ENCODE measurements at places on chromosomes 6 and 20.

- no peak for DNase-seq
These were observed 191.3 kb upstream of the DEFB112 start for GRCh38 chr6:50240986-50241385.

GRCh38 chr6:126446248-126446647, 106.3 kb downstream of the CENPW start:
- no peak for DNase-seq

GRCh38 chr6:104526376-104526775, 333.3 kb downstream of the HACE1 start:
- DNase-seq, result no peak

DNA sequence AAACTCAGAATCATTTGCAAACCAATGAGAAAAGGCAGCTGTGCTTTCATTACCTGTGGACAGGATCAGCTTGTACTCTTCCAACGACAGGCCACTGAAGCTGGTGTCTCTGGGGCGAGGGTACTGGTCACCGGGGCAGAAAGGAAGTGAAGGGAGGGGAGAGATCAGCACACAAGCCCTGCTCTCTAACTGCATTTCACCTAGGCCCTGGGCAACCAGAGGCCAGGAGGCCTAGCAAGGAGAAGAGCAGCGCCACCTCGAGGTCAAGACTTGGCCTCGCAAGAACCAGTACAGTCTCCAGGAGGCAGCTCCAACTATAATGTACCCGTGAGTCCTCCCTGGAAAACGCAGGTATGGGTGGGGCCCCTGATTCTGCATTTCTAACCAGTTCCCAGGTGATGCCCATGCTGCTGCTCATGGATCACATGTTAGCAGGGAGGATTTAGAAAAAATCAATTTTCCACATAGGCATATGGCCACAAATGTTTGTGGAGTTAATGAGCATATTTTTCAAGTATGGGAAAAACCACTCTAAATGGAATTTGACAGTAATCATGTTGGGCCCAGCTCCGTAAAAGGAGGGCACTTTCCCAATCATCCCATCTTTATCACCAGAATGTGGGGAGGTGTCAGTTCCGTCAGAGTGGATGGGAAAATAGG, 11.0 kb downstream of the UQCC2 start:
- DNase-seq, result peak; percentile 30

DNA sequence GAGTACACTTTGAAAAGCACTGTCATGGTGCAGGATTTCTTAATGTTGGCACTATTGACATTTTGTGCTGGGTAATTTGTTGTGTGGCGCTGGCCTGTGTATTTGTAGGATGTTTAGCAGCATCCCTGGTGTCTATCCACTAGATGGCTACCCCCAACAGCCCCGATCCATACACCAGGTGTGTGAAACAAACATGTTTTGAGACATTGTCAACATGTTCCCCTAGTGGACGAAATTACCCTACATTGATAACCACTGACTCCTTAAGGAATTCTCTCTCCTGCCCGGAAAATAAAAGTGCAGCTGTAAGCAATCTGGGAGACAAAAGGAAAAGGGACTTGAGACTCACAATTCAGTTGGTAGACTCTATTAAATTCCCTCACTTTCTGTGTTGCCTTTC, 52.6 kb upstream of the TMEM200A start:
- no peak for DNase-seq

DNA sequence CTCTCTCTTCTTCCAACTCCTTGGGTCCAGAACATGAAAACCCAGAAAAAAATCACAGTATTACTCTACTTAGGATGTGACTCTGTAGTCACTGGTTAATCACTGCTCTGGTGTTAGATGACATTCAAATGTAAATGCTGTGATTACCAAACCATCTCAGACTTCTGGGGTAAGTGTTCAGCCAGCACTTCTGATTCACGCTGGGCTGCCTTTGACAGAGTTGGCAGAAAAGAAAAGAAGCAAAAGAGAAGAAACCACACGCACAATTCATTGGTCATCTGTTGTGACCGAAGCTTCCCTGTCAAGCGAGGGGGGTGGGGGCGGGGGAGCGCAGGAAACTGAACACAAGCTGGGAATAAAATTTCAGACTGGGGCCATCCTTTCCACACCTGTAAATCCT, 82.7 kb downstream of the PSMG4 start:
- DNase-seq, result no peak

DNA sequence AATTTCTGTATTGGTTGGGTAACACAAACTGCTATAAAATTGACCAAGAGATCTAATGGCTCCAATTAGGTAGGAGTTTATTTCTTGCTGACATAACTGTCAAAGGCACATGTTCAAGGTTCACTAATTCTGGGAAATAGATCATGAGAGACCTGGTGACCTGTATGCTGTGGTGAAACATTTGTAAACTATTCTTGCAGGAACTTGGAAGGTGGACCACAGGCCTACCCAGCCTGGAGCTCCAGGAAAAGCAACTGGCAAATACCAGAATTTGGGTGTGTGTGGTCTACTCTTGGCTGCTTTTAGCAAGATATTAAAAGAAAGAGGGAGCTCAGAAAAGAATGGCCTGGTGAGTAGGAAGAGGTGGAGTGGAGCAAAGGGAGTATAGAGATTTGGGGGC, 184.6 kb downstream of the QKI start:
- no peak for DNase-seq

GRCh38 chr6:30781743-30782424, 37.5 kb upstream of the IER3 start:
- DNase-seq, result no peak

GRCh38 chr6:140554421-140554820, 1180.0 kb upstream of the CITED2 start:
- DNase-seq, result no peak

- DNase-seq, result no peak
These were observed 26.0 kb upstream of the KIF16B start for GRCh38 chr20:16599257-16599656.

- DNase-seq, result no peak
These were observed 258.3 kb upstream of the PMEPA1 start for GRCh38 chr20:57968120-57968519.

GRCh38 chr6:160881148-160881808, 110.3 kb upstream of the MAP3K4 start:
- no peak for DNase-seq

GRCh38 chr20:48124960-48125359, 339.7 kb upstream of the SULF2 start:
- no peak for DNase-seq

DNA sequence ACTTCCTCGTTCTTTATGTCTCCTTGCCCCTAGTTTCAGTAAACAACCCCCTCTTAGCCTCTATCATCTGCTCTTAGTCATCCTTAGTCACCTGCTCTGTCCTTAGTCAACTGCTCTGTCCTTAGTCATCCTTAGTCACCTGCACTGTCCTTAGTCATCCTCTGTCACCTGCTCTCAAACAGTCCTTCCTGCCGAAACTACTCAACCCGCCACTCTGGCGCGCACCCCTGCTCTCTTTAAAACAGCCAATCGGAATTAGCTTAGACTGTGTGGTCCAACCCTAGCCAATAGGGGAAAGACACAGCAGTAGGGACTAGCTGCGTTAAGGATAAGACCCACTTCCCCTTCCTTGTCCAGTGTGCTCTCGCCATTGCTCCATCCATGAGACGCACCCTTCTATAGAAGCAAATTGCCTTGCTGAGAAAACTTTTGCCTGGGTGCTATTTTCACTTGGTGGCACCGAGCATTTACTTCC, 73.9 kb downstream of the BACH2 start:
- DNase-seq, result no peak

DNA sequence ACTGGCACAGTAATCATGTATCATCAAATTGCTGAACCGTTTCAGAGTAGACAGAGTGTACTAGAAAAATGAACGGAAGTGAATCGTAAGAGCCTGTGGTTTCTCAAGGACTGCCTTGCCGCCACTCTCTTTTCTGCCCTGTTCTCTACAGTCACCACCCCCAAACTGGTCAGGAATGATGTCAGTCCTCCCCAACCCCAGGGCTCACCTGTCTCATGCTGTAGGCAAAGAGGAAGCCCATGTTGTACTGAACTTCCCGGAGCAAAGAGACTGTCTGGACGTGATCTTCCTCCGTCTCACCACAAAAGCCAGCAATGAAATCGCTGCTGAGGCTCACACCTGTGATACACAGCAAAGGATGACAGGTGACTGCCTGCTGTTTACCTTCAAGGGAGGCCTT, 31.0 kb downstream of the CDK5RAP1 start:
- peak; percentile 11 for DNase-seq

GRCh38 chr6:17225767-17226630, 55.2 kb upstream of the RBM24 start:
- DNase-seq, result no peak

DNA sequence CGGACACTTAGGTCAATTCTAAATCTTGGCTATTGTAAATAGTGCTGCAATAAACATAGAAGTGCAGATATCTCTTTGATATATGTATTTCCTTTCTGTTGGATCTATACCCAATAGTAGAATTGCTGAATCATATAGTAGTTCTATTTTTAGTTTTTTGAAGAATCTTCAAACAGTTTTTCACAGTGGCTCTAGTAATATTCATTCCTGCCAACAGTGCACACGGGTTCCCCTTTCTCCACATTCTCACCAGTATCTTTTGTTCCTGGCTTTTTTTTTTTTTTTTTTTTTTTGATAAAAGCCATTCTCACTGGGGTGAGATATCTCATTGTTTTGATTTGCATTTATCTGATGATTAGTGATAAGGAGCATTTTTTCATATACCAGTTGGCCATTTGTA, 1.8 kb upstream of the FBXL4 start:
- no peak for DNase-seq

DNA sequence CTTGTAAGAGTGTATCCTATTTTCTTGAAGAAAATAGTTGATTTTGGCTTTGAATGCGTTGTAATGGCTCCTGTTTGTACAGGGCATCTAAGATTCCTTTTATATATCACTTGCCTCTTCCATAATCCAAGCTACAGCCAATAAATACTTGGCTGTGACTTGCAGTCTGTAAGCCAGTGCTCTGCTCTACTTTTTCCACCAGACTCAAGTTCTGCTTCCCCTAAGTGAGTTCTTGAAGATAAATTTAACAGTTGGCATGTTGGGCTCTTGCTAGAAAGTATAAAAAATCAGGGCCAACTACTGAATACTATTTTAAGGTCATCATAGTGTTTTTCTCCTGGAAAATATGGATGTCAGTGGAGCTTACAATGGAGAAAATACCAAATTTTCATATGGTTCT, 36.5 kb upstream of the SCGN start:
- no peak for DNase-seq

- no peak for DNase-seq
These were observed 156.4 kb upstream of the ECI2 start for GRCh38 chr6:4291453-4292403.

DNA sequence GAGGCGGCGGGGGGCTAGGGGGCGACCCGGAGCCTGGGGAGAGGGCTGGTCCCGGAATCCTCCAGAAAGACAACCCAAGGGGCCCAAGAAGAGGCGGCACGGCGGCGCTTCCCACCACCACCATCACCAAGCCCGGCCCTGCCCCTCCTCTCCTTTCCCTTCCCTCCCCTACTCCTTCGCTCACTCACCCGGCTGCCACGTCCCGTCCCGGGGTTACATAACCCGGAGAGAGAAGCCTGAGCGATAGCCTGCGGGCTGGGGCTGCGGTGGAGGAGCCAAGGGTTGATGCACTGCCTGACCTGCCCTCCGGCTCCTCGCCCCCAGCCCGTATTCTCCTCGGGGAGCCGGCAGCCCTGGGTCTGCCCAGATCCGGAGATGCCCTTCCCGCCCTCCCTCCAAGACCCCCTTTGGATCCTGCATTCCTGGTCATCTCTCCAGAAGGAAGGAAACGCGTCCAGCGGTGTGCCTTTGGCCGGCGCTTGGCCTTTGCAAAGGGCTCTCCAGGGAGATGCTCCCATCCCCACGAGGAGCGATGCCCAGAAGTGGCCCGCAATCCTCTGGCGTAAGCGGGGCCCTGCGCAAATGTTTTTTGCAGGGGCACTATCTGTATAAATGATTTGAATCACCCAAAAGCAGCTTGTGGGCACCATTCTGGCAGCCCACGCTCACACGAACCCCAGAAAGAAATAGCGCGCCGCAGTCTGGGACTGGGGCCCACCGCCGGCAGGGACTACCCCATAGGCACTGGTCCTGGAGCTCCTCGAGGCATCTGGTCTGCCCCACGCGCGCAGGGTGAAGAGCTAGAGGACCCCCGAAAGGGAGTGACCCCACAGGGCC, 4.6 kb upstream of the CPXM1 start:
- DNase-seq, result no peak

DNA sequence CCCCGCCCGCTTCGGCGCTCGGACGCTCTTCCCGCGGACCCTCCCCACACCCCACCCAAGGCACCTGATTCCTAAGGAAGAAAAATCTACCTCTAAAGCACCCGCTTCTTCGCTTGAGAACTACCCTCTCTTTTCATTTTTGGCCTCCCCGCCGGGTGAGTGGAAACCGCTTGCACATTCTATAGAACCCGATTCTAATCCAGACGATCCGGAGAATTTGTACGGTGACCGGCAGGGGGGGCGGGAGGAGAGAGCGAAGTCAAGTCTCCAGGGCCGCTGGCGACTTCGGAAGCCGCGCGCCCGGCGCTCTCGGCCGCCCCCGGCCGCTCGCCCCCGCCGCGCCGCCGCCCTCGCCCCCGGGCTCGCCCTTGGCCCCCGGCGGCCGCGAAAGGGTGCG, at the start of gene RBM24:
TSS of gene RBM24 (plus strand) at position 262 of the 397 bp plus-strand sequence. CDS start 221 bp downstream, outside the sequence.
- no peak for DNase-seq

GRCh38 chr6:152426276-152426675, 210.9 kb downstream of the SYNE1 start:
- no peak for DNase-seq

DNA sequence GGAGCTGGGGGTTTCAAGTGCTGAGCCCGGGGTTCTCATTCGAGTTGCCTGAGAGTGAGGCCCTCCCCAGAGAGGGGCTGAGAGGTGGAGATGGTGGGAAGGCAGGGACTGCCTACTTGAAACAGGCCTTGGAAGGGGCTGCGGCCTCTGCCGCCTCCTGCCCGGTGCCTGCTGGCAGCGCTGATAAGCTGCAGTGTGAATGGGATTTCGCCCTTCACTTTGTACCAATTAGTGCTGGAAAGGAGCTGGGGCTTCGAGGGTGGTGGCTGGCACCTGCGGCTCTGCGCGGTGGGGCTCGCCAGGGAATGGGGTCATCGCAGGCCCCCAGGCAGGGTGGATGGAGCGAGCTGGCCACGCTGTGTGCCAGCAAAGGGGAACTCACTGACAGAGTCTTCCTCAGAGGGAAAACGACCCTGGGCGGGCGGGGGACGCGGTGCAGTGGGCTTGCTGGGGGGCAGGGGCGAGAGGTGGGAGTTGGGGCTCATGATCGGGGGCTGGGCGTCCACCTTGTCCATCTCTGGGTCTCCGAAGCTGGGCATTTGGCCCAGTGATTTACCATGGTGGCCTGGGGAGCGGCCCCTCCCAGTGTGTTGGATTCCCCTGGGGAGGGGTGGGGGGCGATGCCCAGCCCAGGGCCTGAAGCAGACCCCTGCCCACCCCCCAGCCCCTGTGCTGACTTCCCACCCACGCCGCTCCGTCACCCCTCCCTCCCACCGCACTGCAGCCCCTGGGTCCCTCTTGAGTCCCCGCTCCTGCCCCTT, 22.9 kb downstream of the COL20A1 start:
- DNase-seq, result no peak

DNA sequence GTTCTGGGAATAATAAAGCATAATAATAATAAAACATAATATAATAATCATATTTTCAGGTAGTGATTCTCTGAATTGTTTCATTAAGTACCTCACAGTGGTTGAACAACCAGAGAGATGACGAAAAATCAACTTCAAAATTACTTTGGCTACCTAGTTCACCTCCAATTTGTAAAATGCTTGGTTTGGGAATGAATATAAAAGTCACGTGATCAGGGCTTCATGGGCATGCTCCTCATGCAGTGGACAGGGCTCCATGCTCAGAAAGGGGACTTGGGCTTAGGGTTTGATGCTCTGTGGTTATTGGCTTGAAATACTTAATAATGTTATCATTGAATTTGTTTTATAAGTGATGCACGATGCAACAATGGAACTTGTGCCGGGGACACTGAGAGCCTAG, 58.2 kb downstream of the HAO1 start:
- DNase-seq, result no peak

GRCh38 chr20:57874141-57874540, 164.3 kb upstream of the PMEPA1 start:
- DNase-seq, result no peak

Measured in GM18507 (cell line).